ENCODE measurements at places on chromosomes 16 and 17.

- no peak for DNase-seq
Measured at GRCh38 chr17:80002690-80003490, 32.8 kb downstream of the TBC1D16 start.

- no peak for DNase-seq
Measured at GRCh38 chr16:12403746-12404658, 399.7 kb downstream of the CPPED1 start.

DNA sequence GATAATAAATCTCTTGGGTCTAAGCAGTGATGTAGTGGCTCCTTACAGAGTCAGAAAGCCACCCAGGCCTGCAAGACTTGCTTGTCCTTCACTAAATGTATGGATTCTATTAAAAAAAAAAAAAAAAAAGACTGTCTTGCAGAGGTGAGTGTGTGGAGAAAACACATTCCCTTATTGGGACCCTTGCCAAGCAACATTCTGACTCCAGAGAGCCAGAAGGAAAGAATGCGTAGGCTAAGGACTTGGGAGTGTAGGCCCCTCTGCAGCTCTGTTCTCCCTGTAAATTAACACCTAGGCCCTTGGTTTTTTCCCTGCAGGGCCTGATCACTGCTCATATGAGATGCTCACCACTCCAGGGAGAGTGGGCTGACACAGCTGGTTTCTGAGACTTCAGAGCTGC, 17.8 kb downstream of the SCPEP1 start:
- no peak for DNase-seq

GRCh38 chr16:20001856-20002707, 71.6 kb downstream of the GPR139 start:
- no peak for DNase-seq

DNA sequence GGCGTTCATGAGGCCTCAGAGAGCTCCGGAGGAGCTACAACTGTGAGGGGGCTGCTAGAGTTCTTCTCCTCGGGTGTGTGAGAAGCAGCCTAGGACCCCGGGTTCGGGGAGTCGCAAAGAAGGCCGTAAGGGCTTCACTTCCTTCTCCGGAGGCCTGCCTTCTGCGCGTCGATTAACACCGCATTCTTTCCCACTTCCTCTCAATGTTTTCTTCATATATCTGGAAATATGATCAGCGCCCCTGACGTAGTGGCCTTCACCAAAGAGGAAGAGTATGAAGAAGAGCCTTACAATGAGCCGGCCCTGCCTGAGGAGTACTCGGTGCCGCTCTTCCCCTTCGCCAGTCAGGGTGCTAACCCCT, 449 bp downstream of the SMCR8 start:
- DNase-seq, result no peak

DNA sequence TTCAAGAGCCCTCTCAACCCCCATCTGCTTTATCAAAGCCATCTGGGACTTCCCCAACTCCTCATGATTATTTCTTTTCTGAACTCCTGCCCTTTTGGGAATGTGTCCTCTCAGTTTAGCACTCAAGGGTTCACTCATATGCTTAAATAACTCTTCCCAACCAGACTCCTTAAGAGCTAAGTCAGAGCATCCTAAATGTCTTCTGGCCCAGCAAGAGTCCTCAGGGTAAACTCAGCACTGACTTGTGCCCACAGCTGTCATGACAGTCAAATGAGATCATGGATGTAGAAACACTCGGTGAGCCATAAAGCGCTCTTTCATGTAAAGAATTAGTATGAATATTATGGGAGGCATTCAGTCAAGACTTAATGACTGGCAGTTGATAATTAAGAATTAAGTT, 85.9 kb downstream of the TEX14 start:
- DNase-seq, result no peak

- no peak for DNase-seq
Measured at GRCh38 chr17:72030067-72030899, 90.5 kb upstream of the SOX9 start.

DNA sequence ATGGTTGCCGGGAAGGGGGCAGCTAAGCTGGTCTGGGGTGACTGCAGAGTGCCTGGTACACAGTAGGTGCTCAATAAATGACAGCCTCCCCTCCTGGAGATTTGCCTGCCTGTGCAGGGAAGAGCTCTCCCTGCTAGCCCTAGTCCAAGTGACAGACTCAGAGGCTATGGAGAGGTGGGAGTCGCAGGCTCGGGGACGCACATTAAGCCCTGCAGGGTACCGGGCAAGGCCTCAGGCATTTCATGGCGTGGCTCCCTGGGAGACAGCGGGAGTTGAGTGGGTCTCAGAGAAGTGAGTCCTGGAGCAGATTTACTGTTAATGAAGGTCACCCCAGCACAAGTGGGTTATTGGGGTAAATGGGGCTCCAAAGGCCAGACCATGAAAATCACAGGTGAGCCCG, 132.2 kb upstream of the CDC42EP4 start:
- DNase-seq, result no peak

DNA sequence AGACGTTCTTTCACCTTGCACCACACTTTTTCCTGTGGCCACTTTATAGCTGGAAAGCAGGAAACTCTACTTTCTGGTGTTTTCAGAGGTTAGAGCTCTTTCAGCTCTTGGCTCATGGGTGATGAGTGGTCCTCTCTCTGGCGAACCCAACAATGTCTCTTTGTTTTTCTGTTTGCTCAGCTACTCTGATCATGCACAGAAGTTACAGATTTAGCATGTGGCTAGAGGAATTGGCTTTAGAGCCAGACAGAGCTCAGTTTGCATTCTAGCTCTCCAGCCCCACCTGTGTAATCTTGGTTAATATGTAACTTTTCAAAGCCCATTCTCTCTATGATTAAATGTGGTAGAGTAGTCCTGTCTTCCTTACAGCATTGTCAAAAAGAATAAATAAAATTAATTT, 225.2 kb downstream of the HAPSTR1 start:
- DNase-seq, result no peak

DNA sequence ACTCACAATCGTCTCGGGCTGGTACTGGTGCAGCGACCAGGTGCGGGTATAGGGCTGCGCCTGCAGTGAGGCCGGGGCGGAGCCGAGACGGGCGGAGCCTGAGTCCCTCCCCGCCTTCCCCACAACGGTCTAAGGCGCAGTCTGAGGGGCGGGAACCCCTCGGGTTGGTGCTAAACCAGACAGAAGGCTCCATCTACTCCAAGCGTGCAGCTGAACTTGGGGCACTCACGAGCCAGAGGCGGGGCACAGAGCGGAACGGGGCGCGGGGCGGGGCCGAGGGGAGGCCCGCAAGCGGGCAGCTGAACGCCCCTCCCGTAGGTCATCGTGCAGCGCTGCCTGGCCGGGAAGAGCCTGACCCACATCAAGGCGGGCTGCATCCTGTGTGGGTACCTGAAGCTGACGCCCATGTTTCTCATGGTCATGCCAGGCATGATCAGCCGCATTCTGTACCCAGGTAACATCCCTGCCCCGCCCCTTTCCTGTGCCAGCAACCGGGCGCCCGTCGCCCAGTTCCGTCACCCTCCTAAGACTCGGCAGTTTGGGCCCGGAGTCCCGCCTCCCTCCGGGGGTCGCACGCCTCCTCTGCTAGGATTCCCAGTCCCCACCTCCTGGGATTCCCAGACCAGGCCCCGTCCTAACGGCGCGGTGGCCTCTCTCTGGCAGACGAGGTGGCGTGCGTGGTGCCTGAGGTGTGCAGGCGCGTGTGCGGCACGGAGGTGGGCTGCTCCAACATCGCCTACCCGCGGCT, 5.0 kb downstream of the SLC5A2 start:
- no peak for DNase-seq

Data from GM04503 (cell line).